ENCODE measurements at places on chromosomes 7 and 10.

DNA sequence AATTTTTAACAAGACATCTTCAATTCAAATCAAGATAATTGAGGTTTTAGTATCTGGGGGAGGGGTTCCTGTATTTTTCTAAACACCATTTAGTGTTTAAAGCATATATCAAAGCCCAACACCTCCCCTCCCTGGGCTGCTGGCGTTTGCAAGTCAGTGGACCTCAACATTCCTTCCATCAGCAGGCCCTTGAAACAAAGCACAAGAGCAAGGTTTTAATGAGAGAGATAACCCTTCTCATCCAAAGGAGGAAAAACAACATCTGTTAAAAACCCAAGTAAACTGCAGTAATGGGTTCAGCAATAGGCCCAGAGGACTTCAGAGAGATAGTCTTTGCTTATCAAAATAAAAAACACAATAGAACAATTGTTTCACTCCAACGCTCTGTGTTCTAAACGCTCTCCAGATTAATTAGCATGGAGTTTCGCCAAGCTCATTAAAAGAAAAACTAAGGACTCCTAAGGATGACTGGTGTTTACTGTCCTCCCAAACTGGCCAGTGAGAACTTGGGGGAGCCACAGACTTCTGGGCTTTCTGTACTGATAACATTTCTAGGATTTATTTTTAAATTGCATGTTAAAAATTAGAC, 2.5 kb downstream of the JCAD start:
- DNase-seq: no peak

DNA sequence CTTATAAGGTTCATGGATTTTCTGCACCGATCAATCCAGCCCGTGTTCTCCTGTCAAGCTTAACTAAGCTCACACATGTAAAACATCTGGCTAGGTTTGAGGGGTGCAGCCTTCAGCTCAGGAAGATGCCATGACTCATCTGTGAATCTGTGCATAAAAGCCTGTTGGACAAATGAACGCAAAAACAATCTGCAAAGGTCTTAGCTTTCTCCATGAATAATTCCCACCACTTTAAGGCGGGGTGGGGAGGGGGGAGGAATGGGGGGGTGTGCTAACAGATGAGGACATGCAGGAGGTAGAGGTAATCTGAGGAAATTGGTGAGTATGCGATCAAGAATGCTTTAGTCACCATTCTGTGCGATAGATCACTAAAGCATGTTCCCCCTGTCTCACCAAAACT, 4.8 kb downstream of the DOCK4 start:
- DNase-seq: peak; percentile 43

GRCh38 chr7:71625545-71625944, 493.6 kb downstream of the GALNT17 start:
- DNase-seq: no peak

- peak; percentile 58 for DNase-seq
These were observed 125.9 kb downstream of the GRK5 start for GRCh38 chr10:119333146-119333792.

- DNase-seq: no peak
These were observed 36.6 kb downstream of the PRKCQ start for GRCh38 chr10:6543431-6544005.

- DNase-seq: no peak
These were observed 162.6 kb downstream of the UBE2H start for GRCh38 chr7:129790136-129790535.

DNA sequence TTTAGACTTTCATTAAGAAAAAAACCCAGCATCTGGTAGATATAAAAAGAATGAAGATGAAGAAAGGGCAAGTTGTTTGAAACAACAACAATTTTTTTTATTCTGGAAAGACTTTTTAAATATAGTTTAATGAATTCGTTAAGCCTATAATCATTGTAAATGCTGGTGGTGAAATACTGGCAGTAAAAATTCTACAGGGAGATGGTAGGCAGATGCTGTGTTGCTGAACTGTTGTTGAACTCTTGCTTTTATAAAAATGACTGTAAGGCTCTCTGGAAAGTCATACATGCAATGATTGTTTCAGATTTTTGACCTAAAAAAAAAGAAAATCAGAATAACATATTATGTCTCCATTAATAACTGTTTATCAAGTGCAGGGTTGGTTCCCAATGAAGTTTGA, 39.0 kb downstream of the SCIN start:
- DNase-seq: no peak

DNA sequence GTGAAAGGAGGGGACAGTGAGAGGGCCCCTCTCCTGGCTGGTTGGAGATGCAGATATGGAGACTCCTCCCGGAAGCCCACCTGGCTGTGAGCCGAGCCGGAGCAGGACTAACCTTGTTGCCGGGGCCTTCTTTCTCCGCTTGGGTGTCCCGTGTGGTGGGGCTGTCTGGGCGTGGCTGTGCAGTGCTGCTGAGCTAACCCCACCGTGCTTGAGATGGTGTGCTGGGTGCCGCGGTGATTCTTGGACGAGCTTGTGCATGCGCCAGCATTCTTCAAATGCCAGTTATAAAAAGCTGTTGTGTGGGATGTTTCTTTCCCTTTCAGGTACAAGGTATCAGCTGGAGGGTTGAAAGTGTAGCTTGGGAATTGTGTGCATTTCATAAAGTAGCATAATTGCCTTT, 48.8 kb downstream of the DAGLB start:
- no peak for DNase-seq

- no peak for DNase-seq
These were observed 211.1 kb upstream of the GALNT17 start for GRCh38 chr7:70920876-70921275.

DNA sequence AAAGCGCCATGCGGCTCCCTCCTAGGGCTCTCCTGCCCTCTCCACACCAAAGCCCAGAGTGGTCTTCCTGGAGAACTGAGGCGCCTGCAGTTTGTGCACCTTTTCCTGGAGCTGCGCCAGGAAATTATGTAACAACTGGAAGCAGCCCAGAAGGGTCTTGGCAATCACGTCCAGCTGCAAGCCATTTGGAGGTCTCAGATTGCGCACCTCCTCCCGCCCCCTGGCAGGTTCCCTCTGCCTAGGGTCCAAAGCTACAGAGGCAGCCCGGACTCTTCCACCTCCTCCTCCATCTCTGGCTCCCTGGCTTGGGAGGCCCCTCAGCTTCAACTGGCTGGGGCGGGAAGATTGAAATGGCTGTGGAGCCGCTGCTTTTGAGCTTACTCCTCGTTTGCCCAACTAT, 34.0 kb upstream of the SFTPD start:
- no peak for DNase-seq

GRCh38 chr7:13945670-13946069, 43.8 kb downstream of the ETV1 start:
- peak; percentile 60 for DNase-seq

DNA sequence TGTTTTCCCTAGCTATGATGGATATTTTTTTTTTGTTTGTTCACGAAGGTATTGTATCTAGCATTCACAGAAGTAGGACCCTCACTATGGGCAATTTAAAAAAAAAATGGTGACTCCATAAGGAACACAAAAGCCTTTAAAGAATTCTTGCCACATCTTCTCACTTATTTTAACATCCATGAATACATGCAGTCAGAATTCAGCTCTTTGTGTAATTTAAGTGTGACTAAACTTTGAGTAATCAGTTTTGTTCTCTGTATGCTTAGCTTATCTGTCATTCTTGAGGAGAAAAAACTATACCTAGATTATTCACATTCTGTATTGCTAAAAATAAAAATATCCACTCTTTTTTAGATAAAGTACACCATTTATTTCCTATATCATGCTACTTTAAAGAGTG, 313.2 kb upstream of the KCND2 start:
- no peak for DNase-seq

DNA sequence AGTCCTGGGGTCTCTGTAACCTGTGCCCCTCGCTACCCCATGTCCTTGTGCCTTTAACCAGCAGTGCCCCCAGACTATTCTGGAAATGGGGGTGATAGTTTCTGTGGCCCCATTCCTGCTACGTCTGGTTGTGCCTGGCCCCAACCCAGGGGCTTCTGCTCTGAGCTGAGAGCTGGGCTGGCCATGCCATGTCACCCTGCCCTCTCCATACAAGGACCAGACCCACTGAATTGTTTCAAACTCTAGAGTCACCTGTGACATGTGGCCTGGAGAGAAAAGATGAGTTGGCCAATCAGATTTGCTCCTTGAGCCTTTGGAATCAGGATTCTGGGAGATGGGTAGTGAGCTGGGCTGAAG, 108.6 kb downstream of the GRK5 start:
- DNase-seq: no peak

DNA sequence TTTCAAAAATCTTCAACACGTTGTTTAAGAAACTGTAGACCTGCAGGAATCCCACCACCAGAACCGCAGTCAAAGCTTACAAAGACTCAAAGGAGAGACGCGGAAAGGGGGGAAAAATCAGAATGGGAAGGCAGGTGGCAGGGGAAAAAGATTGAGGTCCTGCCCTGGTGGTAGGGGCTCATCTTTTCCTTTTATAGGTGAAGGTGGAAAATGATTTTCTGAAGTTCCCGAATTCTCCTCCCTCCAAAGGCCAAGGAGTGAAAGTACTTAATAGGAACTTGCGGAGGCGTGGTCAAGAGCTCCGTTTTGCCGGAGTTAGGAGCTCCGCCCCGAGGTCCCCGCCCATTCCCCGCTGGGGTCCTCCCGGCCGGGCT, 724 bp downstream of the BBIP1 start:
- peak; percentile 95 for DNase-seq

DNA sequence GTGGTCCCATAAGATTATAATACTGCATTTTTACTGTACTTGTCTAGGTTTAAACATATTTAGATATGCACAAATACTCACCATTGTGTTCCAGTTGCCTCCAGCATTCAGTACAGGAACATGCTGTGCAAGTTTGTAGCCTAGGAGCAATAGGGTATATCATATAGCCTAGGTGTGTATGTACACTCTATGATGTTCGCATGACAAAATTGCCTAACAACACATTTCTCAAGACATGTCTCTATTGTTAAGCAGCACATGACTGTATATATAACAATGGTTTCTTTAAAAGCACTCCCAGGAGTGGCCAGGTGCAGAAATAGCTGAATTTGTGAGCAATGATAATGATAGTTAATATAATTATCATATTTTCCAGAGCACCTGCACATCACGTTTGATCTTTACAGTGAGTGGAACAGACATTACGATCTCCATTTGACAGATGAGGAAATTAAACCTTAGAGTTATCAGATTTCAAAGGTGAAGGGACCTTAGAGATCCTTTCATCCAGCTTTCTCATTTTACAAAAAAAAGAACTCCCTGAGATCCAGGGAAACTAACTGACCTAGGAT, 99.2 kb upstream of the PDCD4 start:
- DNase-seq: no peak

- no peak for DNase-seq
These were observed 122.0 kb upstream of the ANK3 start for GRCh38 chr10:60511477-60512229.

GRCh38 chr7:82441669-82442478, 1.7 kb downstream of the CACNA2D1 start:
- peak; percentile 23 for DNase-seq

DNA sequence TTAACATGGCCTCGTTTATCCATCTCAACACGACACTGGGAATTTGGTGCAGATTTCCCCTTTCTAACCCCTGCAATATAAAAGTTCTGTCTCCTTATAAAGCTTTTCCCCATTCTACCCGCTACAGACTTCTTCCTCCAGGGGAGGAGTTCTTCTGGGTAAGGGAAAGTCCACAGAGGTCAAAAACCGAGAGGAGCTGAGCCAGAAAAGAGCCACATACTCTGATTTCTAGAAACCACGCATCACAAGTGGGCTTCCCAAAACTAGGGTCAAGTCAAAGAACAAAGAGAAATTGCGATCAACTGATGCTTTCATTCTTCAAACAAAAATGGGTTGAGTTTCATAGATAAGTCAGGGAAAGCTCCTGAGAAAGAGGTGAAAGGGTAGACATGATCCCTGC, 6.8 kb downstream of the IL6 start:
- DNase-seq: no peak

DNA sequence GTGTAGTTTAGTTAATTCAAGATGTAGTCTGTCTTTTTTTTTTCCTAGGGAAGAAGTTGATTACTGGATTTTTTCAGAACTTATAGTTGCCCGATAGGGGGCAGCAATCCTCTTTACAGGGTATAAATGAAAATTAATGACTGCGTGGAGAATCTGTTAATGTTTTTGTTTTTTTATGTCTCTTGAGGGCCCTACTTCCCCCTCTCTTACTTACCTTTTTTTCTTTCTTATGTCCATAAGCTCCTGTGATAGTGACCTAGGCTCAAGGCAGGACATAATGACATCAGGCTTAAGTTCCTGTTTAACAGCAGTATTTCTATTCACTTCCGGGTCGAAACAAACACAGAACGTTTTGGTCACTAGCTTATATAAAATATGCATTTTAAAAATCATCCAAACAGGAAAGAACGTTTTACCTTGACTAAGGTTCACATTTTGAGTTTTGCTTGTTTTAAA, 18.8 kb downstream of the CDC123 start:
- peak; percentile 37 for DNase-seq
